ENCODE measurements at places on chromosomes 7 and 10.

- DNase-seq, result no peak
These were observed 33.5 kb downstream of the ALOX5 start for GRCh38 chr10:45407542-45407941.

DNA sequence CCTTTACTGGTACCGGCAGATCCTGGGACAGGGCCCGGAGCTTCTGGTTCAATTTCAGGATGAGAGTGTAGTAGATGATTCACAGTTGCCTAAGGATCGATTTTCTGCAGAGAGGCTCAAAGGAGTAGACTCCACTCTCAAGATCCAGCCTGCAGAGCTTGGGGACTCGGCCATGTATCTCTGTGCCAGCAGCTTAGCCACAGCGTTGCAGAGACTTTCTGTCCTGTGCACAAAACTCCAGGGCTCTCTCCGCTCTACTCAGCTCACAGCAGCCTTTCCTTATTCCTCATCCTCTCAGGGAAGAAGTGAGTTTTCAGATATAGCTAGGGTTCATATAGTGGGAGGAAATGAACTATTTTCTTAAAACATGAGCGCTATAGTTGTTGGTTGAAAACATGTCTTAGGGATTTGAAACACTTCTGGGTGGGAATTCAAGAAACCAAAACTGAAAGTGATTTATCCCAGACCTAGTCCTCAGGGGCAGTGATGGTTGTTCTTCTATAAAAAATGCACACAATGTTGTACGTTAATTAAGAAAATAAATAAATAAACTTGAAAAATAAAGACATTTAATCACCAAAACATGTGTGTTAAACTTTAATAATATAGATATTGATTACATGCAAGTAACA, 150.2 kb upstream of the PRSS58 start:
- DNase-seq, result no peak

- DNase-seq, result no peak
These were observed 499.4 kb downstream of the RPS24 start for GRCh38 chr10:78533098-78533497.

GRCh38 chr10:34707656-34708055, 107.4 kb downstream of the PARD3 start:
- DNase-seq, result no peak

GRCh38 chr7:151693140-151693539, 173.4 kb upstream of the RHEB start:
- no peak for DNase-seq

GRCh38 chr7:131656980-131657723, 100.7 kb upstream of the PODXL start:
- no peak for DNase-seq

GRCh38 chr7:117248829-117249228, 74.0 kb downstream of the WNT2 start:
- no peak for DNase-seq

GRCh38 chr7:45066409-45066808, 22.4 kb downstream of the NACAD start:
- DNase-seq, result no peak

GRCh38 chr7:3950249-3950648, 649.2 kb downstream of the SDK1 start:
- DNase-seq, result no peak

- no peak for DNase-seq
These were observed 53.5 kb upstream of the UNC5B start for GRCh38 chr10:71158902-71159301.

GRCh38 chr10:58698777-58699356, 186.2 kb downstream of the BICC1 start:
- DNase-seq, result no peak

GRCh38 chr10:126568809-126569385, 101.6 kb downstream of the C10orf90 start:
- no peak for DNase-seq

- DNase-seq, result no peak
These were observed 68.2 kb downstream of the MET start for GRCh38 chr7:116740231-116740630.

GRCh38 chr7:158424011-158424410, 163.6 kb downstream of the PTPRN2 start:
- no peak for DNase-seq

- no peak for DNase-seq
These were observed 328.9 kb downstream of the PRPF18 start for GRCh38 chr10:13915710-13916109.

Measured in stimulated activated CD4-positive, alpha-beta T cell treated with anti-CD3 and anti-CD28 coated beads, TNF-alpha, amount 100 ng/mL, for 4 hours (primary cell).